ENCODE measurements at places on chromosomes 13 and 19. TPM values are rescaled to one million over a fixed set of nuclear protein-coding genes. Genes with fewer than 3 reads are reported as not detected.
A peak's percentile ranks its signal among the peaks of the same experiment; 100 is the strongest.

Gene CCDC169
- total RNA-seq: 3.5 TPM

Gene LYPD5
- 27.1 TPM for total RNA-seq

Gene CCDC194
- not detected for total RNA-seq

Gene FPR3
- total RNA-seq: 0.46 TPM

Gene PRX
- 5.4 TPM for total RNA-seq

GRCh38 chr19:30682999-30683536, 310.9 kb downstream of the ZNF536 start:
- DNase-seq: peak; percentile 74

GRCh38 chr19:42224940-42225717, 5.0 kb downstream of the ZNF526 start:
- DNase-seq: no peak

DNA sequence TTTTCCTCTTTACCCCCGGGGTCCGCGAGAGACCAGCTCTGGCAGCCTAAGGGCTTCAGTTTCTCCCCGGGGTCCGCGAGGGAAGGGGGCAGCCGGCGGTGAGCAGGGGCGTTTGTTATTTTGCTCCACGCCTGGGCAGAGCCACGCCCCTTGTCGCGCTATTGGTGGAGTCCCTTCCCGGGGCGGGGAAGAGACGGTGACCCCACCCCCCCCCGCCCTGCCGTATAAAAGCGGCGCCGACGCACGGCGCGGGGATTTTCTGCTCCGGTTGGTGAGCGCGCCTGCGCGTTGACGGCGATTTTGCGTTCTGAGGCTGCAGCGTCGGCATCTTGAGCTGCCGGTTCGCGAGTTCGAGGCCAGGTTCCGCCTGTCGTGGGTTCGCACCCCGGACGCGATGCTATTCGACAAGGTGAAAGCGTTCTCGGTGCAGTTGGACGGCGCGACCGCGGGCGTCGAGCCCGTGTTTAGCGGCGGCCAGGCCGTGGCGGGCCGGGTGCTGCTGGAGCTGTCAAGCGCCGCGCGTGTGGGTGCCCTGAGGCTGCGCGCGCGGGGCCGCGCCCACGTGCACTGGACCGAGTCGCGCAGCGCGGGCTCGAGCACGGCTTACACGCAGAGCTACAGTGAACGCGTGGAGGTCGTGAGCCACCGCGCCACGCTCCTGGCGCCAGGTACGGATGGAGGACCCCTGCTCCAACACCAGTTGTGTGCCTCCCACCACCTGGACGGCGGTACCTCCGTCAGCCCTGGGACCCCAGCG, at the start of gene ARRDC2:
Gene ARRDC2, plus strand, starts transcription at position 254 of the 757 bp plus-strand sequence. Its CDS starts 141 bp downstream, at position 395.
- DNase-seq: peak; percentile 96

DNA sequence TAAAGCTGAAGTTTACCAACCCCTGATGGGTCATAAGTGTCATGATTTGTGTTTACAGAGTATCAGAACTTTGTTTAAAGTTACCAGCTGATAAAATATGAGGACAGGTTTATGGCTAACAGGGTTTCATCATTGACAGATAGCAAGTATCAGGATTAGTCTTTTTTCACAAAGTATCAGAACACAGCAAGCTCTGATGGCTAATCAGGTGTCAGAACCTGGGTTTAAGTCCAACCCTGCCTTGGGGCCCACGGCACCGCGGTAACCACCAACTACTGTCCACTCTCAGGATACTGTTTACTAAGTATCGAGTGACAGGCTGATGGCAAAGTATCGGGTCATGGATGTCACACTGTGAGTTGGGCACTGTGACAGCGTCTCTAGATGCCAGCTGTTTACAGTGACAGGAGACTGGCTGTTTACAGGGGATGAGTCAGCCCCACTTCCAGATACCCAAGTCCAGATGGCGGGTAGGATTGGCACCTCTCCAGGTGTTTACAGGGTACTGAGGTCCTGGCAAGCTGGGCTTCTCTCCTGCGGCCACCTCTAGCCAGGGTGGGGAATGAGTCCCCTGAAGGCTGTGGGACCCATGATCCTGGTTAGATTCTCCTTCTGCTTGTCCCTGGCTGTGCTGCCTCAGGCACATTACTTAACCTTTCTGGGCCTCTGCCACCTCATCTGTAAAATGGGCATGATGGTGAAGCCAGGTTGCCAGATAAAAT, 21.8 kb downstream of the ARRDC2 start:
- peak; percentile 85 for DNase-seq

- DNase-seq: peak; percentile 68
Observed at GRCh38 chr19:12788682-12789097, 2.6 kb upstream of the JUNB start.

DNA sequence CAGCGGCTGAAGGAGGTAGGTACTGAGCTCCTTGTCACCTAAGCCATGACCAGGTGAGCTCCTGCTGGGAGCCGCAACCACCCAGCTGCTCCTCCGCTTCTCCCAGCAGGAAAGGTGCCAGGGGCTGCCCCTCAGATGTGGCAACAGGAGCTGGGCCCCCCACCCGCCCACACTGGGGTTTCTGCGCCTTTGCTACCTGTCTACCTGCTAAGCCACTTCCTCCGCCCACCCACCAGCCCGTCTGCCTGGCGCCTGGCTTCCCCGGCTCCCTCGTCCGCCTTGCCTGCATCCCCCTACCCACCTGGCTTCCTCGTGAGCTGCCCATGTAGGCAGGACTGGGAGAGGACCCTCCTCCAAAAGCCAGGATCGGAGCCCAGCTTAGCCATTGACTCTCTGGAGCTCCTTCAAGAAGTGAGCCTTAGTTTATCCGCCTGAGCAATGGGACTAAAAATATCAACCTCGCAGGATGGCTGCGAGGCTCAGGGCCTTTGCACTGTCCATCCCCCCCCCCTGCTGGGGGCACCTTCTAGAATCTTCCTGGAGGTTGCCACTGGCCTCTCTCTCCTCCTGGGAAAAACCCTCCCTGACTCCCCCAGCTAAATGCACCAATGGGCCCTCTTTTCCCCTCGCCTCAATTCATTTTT, 55.8 kb upstream of the KLF2 start:
- no peak for DNase-seq

DNA sequence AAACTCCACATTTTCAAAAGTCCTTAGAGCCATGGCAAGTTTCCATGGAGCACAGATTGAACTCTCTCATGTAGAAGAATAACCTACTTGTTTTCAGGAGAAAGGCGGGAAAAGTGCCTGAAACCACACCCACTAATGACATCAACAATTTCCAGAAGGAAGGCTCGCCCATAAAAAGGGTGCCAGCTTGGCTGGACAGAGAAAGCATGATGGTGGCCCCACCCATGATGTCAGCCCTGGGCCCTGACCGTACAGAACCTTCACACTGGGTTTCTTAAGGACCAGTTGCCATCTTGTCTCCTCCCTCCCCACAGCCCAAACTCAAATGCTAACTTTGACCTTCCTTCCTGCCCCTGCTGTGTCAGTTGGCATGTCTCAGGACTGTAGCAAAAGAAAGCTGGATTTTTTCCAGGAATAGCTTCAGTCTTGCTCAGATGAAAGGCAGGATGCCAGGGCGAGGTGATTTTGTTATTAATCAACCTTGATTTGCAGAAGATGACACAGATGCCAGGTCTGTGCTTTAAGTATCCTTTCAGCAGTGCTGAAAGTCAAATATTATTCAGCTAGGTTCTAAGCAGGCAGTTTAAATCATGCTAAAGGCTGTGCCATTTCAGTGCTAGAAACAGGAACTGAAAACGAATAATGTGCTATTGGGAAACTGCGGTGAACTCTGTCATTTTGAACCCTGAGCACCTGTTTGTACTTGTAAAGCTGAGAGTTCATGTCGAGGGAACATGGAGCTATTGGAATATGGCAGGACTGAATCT, 89.5 kb upstream of the RFC3 start:
- DNase-seq: no peak

- no peak for DNase-seq
Observed at GRCh38 chr19:7853770-7854128, 20.4 kb downstream of the PRR36 start.

- DNase-seq: no peak
Observed at GRCh38 chr19:7669641-7670040, 792 bp downstream of the RETN start.

DNA sequence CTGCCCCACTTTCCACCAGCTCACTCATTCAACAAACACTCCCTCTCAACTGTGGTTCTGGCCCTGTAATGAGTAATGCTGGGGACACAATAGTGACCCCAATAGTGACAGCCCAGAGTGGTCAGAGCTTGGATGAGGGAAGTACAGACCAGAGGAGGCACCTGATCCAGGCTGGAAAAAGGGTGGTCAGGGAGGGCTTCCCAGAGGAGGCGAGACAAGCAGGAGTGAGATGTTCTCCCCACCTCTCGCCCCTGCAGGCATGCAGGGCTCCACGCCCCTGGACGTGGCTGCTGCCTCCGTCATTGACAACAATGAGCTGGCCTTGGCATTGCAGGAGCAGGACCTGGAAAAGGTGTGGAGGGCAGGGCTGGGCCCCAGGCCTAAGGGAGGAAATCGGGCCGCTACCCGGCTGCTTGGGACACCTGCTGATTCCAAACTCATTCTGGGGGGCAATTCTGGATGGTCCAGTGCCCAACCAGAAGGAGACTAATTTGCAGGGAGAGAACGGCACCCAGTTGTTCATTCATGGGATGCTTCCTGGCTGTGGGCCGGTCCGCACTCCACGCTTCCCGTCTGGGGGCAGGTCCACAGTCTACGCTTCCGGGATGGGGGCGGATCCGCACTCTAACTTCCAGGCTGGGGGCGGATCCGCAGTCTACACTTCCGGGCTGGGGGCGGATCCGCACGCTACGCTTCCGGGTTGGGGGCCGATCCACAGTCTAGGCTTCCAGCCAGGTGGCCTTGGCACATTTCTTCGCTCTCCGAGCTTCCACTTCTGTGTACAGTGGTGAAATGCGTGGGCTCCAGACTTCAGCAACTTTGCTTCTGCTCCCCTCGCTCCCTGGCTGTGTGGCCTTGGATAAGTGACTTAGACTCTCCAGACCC, 63.4 kb downstream of the RYR1 start:
- no peak for DNase-seq

DNA sequence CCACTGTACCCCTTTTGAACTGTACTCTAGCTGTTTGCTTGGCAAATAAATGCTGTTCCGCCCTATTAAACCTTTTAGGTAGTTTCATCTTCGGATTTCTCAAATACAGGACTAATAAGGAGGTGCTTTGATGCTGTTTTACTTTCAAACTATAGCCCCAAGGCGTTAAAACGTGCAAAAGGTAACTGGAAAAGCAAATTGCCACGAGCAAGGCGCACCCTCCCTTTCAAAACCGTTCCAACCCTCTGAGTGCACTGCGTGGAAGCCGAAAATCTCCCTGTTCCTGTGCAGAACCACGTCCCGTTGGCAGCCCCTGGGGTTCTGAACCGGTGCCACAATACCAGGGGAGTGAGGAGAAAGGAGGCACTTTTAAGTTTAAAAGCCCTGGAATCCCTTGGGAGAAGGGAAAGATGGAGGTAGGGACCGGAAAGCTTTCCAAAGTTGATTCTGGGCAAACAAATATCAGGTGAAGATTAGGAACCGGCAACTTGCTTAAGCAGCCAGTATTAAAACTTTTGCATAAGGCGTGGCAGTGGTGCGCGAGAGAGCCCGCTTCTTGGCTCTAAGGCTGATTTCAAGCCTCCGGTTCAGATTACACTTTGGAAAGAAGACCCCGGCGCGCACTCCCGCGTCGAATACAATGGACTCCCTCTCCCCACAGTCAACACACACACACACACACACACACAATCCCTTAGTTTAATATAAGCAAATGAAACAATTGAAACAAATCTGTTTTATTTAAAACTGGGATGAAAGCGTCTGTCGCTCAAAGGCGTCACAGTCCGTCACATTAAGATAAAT, 9.5 kb downstream of the POU4F1 start:
- no peak for DNase-seq

GRCh38 chr19:48724796-48725753, 5.5 kb upstream of the MAMSTR start:
- no peak for DNase-seq

DNA sequence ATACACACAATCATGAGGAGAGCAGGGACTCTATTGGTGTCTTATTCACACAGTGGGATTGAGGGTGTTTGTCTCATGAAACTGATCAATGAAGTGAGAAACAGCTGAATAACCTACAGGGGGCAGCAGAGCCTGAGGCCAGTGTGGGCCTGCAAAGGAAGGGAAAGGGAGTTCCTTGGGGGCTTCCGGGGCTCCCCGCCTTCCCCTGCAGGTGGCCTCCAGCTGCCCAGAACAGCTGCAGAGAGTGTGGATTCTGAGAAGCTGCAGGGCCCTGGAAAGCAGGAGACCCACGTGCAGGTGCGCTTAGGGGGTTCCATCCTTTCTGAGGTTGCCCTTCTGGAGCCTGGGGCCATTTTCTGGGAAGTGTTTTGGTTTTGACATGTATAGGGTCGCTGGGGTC, 20.1 kb downstream of the ZNF763 start:
- no peak for DNase-seq

DNA sequence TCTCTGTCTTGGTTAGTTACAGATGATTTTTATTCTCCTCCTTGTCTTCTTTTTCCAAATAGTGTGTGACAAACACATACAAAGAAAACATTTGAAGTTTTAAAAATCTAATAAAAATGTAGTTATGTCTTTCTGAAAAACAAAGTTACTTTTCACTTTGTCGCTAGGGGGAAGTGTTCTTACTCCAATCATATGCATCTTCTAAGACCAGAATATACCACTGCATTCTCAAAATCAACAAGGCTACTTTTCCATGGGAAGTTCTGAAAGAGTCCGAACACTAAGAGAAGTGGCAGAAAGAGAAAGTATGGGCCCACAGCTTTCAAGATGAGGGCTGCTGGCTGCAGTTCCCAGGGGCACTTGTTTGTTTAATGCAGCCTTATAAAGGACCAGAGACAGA, 208.9 kb downstream of the DCT start:
- DNase-seq: no peak

DNA sequence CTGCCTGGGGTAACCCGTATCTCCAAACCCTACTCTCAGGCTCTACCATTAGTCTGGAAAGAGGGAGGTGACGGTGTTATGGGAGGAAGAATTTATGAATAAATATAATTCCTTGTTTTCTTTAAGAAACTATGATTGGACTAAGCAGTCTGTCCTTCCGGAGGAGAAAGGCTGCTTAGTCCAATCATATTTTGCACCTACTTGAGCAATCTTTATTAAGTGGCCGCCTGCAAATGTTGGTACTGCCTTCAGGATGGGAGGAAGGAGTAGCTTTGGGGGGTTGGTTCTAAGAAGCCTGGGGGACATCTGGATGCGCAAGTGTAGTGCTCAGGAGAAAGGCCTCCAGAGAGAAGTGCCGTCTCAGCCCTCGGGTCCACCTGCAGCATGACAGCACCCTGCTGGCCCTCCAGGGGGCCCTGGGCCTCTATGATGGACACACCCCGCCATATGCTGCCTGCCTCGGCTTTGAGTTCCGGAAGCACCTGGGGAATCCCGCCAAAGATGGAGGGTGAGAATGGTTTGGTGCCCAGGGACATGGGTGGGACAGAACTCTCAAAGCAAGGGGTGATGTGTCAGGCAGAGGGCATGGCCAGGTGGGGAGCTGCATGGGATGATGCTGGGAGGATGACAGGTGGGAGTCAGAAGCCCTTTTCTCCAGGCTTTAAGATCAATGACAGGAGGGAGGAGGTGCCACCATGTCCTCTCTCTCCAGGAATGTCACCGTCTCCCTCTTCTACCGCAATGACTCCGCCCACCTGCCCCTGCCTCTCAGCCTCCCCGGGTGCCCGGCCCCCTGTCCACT, 4.1 kb downstream of the ACP4 start:
- DNase-seq: no peak

- no peak for DNase-seq
Observed at GRCh38 chr19:9911524-9912185, 24.7 kb downstream of the OLFM2 start.
